ENCODE measurements at places on chromosomes 2 and 18. TPM values are rescaled to one million over a fixed set of nuclear protein-coding genes. Genes with fewer than 3 reads are reported as not detected.
A peak's percentile ranks its signal among the peaks of the same experiment; 100 is the strongest.

- no peaks in the 10 kb centered on the region for H3K4me1 ChIP-seq
- no peak overlapping the region for H3K27ac ChIP-seq
- no peak overlapping the region for H3K4me3 ChIP-seq
- no peak for DNase-seq
- no peaks in the 10 kb centered on the region for H3K27me3 ChIP-seq
Measured at GRCh38 chr2:219474285-219475060, 24.2 kb upstream of the GMPPA start.

FSHR gene
- total RNA-seq, result not detected

CEP68 gene
- 21.4 TPM for total RNA-seq

DNA sequence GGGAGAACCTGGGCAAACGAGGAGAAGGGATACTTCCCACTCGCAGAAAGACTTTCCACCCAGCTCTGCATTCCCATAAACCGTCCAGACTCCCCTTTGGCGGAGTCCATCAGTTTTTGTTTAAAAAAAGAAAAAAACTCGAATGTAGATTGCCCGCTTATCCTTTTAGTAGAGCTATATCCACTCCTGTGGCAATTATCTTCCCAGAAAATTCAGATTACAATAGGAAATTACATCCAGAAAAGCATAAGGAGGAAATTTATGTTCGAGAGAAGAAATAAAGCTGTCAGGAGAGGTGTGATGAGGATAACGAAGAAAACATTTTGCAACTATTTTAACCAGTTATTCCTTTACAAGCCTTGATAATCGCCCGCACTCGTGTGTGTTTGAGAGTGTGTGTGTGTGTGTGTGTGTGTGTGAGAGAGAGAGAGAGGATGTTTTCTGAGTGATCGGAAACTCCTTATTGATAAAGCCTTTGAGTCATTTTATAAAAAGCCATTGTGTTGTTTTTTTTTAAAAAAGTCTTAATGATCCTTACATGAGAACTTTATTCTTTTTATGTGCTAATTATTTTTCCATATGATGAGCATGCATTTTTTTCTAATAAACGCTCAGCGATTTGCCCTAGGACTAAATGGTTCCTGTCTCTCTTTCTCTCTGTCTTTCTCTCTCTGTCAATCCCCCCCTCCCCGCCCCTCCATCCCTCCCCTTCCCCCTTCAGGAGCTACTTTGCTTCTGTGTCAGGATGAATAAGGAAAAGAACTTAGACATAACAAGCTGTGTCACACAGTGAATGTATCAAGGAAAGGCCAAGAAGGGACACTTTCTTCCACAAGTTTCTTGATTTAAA is 1.1 kb upstream of the PPP3R1 start:
- H3K4me1 ChIP-seq, result peaks cover 42% of the 10 kb centered on the region
- H3K27ac ChIP-seq, result peak overlapping the region; percentile 91
- H3K4me3 ChIP-seq, result peak overlapping the region; percentile 98

ICOS gene
- total RNA-seq, result not detected

- H3K4me3 ChIP-seq, result no peak overlapping the region
- H3K36me3 ChIP-seq, result no peaks in the 10 kb centered on the region
- no peak for DNase-seq
- no peaks in the 10 kb centered on the region for H3K4me1 ChIP-seq
Measured at GRCh38 chr2:18647731-18648130, 58.4 kb upstream of the NT5C1B start.

TUBA3E gene
- total RNA-seq, result not detected

GRCh38 chr2:99354070-99354469 is 16.9 kb downstream of the EIF5B start:
- no peak overlapping the region for H3K27ac ChIP-seq
- no peak for DNase-seq
- H3K27me3 ChIP-seq, result no peaks in the 10 kb centered on the region
- H3K36me3 ChIP-seq, result no peaks in the 10 kb centered on the region

DNA sequence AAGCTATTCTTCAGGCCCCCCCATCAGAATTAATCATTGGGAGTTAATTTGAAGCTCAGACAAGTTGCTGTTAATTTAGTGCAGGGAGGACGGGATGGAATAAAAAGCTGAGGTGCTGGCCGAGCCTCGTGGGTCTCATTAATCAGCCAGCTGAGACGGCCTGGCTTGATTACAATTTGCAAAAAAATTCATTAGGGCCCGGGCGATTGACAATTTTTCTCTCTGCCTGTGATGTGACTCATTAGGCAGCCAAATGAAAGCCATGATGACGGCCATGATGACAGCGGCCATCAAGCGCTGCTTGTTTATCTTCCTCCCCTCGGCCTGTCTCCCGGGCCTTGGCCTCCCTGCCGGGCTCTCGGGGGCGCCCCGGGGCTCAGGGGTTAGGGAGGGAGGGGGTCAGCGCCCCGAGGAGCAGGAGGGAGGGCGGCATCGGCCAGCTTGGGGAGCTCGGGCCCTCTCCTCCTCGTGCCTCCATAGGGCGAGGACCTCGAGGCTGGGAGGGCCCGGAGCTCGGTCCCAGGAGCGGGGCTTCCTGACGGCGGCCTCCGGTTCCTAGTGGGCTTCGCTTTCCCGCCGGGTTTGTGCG is 5.2 kb downstream of the GBX2 start:
- H3K36me3 ChIP-seq, result no peaks in the 10 kb centered on the region
- peaks cover 10% of the 10 kb centered on the region for H3K27me3 ChIP-seq
- no peak overlapping the region for H3K27ac ChIP-seq
- H3K4me1 ChIP-seq, result peaks cover 16% of the 10 kb centered on the region
- DNase-seq, result no peak

SMYD1 gene
- total RNA-seq, result not detected

- no peaks in the 10 kb centered on the region for H3K27me3 ChIP-seq
- H3K27ac ChIP-seq, result no peak overlapping the region
- DNase-seq, result peak; percentile 7
- H3K36me3 ChIP-seq, result no peaks in the 10 kb centered on the region
Measured at GRCh38 chr2:72112401-72112800, 35.3 kb downstream of the CYP26B1 start.

DNA sequence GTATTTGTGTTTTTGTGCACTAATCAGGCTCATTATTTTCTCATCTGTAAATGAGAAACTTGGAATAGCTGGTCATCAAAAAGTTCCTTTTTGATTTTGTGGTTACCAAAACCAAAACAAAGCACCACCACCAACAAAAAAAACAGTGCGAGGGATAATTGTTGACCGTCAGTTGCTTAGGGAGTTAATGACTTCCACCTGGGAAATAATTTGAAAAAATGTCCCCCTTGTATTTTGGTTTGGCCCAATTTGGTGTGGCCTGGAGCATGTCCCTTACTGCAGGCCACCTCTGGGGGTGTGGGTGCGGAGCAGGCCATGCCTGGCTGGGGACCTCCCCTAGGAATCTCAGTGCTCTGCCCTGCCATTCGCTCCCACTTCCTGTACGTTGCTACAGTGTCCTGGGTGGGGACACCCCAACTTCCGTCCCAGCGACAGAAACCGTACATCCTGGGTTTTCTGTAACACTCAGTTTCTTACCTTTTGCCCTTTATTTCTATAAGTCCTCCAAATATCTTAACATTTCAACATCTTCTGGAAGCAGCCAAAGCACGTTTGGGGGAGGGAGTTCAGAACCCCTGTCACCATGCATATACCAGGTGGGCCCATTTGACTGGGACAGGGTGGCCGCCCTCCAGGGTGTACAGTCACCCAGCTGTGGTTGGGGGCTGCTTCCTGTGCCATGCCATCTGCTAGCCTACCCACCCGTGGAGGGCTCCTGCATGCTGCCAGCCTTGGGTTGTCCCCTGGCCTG is 31.3 kb downstream of the NCK2 start:
- H3K4me1 ChIP-seq, result peaks cover 2% of the 10 kb centered on the region
- no peaks in the 10 kb centered on the region for H3K36me3 ChIP-seq
- no peak overlapping the region for H3K4me3 ChIP-seq
- H3K27ac ChIP-seq, result no peak overlapping the region
- DNase-seq, result no peak
- no peaks in the 10 kb centered on the region for H3K27me3 ChIP-seq

SLC4A5 gene
- total RNA-seq, result 0.97 TPM

DNA sequence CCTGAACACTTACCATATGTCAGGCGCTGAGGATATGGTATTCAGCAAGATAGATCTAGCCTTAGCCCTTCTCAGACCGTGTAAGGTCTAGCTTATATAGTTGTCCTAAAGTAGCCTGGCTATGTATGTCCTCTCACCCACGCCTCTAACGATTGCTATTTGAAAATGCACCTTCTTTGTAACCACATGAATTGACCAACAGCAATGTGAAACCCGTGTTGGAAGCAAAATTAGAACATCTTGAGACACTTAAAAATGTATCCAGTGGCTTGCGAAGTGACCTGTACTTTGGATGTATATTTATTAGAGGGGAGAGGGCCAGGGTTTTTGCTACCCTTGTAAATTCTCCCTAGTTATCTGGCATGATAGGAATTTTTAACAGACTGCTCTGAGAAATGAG is 860.0 kb upstream of the ZEB2 start:
- H3K27me3 ChIP-seq, result no peaks in the 10 kb centered on the region
- peaks cover 2% of the 10 kb centered on the region for H3K4me1 ChIP-seq
- H3K27ac ChIP-seq, result no peak overlapping the region
- no peak overlapping the region for H3K4me3 ChIP-seq
- no peaks in the 10 kb centered on the region for H3K36me3 ChIP-seq
- DNase-seq, result no peak

DNA sequence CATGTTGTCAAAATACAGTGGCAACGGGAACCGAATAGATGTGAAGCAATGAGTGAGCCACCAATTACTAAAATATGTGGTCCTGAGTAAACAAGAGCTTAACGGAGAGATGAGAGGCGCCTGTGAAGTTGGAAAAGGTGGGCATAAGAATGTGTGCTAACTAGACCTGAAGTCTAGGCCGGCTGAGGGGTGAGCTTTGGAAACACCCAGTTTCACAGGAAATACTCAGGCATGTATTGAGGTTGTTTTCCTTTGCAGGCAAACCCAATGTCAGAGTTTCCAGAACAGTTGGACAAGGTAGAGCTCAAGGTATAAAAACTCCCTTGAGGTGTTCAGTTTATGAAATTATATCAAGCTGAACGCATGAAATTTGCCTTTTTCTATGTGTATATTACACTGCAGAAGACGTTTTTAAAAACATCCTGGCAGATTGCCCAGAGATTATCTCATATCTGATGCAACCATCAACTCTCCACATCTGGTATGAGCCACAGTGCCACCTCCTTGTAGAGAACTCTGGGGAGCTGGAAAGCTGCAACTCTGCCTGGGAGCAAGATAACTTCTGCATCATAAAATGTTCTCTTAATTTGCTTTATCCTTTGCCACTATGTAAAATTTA is 3.9 kb upstream of the WDSUB1 start:
- H3K27me3 ChIP-seq, result no peaks in the 10 kb centered on the region
- no peak overlapping the region for H3K27ac ChIP-seq
- H3K4me1 ChIP-seq, result peaks cover 7% of the 10 kb centered on the region
- peak; percentile 9 for DNase-seq
- no peak overlapping the region for H3K4me3 ChIP-seq

GRCh38 chr2:178275600-178275999 is 81.3 kb downstream of the OSBPL6 start:
- H3K4me1 ChIP-seq, result peaks cover 15% of the 10 kb centered on the region
- DNase-seq, result no peak
- H3K27me3 ChIP-seq, result no peaks in the 10 kb centered on the region
- H3K36me3 ChIP-seq, result no peaks in the 10 kb centered on the region
- no peak overlapping the region for H3K27ac ChIP-seq
- H3K4me3 ChIP-seq, result no peak overlapping the region

DNA sequence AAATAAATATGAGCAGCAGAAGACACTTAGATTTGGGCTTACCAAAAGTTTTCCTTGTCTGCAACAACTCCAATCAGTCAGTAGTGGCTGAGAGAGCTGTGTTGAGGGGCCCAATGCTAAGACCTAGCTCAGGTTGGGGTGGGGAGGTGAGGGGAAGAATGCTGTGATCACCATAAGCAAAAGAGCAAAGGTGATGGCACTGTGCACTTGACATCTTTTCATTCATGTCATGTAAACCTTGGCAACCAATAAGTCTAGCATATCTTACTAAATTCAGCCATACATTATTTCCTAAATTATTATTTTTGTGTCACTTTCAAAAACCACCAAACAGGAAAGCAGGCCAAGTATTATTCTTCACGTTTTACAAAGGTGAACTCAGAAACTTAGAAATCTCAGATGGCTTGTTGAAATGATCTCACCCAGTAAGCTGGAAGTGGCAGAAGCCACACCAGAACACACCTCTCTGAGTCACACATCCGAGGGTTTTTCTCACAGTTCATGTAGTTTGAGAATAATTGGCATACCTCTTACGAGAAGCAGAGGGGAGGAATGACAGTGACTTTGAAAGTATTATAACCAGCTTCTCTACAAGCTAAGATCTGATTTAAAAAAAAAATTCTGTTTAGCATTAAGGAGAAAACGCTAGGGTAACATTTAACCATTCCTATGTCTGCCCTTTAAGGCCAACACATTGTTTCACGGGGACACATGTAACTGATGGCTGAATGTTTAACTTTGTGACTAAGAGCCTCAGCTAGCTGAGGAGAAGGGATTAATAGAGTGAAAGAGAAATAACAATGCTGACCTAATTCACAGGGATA is 43.3 kb upstream of the SETBP1 start:
- DNase-seq, result no peak
- H3K36me3 ChIP-seq, result no peaks in the 10 kb centered on the region
- no peak overlapping the region for H3K27ac ChIP-seq
- H3K27me3 ChIP-seq, result no peaks in the 10 kb centered on the region
- no peaks in the 10 kb centered on the region for H3K4me1 ChIP-seq

- H3K27ac ChIP-seq, result no peak overlapping the region
- H3K36me3 ChIP-seq, result no peaks in the 10 kb centered on the region
- H3K27me3 ChIP-seq, result no peaks in the 10 kb centered on the region
- H3K4me1 ChIP-seq, result no peaks in the 10 kb centered on the region
- DNase-seq, result no peak
- no peak overlapping the region for H3K4me3 ChIP-seq
Measured at GRCh38 chr2:165594935-165595255, 125.4 kb downstream of the CSRNP3 start.

GRCh38 chr18:79410171-79410641 is 14.5 kb downstream of the NFATC1 start:
- peaks cover 23% of the 10 kb centered on the region for H3K4me1 ChIP-seq
- H3K27ac ChIP-seq, result no peak overlapping the region
- peaks cover 8% of the 10 kb centered on the region for H3K36me3 ChIP-seq

CBLN2 gene
- 1.1 TPM for total RNA-seq

- peaks cover 3% of the 10 kb centered on the region for H3K27me3 ChIP-seq
- no peak overlapping the region for H3K27ac ChIP-seq
- no peak for DNase-seq
- no peaks in the 10 kb centered on the region for H3K36me3 ChIP-seq
- H3K4me1 ChIP-seq, result no peaks in the 10 kb centered on the region
Measured at GRCh38 chr18:63090334-63090733, 229.2 kb downstream of the BCL2 start.

ANKRD30B gene
- total RNA-seq, result not detected

DNA sequence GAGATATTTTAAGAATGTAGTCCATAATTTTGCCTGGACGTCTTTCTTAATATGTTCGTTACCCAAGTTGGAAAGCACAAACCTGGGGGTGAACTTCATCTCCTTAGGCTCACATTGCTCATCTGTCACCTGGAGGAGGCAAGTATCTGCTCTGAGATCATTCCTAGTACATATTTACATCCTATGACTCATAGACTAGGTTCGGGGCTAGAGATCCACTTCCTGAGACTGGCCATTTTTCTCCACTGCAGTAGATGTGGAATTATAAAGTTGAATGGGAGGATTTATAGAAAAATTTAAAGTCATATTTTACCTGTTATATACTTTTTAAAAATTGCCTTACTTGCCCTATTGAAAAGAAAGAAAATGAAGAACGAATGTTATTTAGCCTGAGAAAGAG is 77.5 kb upstream of the PROKR1 start:
- no peak overlapping the region for H3K27ac ChIP-seq
- H3K36me3 ChIP-seq, result no peaks in the 10 kb centered on the region
- DNase-seq, result peak; percentile 6
- H3K4me1 ChIP-seq, result peaks cover 15% of the 10 kb centered on the region
- H3K4me3 ChIP-seq, result no peak overlapping the region

TMEM17 gene
- 1.2 TPM for total RNA-seq

GRCh38 chr18:9563331-9563730 is 51.0 kb downstream of the PPP4R1 start:
- peaks cover 32% of the 10 kb centered on the region for H3K36me3 ChIP-seq
- no peaks in the 10 kb centered on the region for H3K4me1 ChIP-seq
- DNase-seq, result no peak
